ENCODE measurements at places on chromosomes 3 and 15.

DNA sequence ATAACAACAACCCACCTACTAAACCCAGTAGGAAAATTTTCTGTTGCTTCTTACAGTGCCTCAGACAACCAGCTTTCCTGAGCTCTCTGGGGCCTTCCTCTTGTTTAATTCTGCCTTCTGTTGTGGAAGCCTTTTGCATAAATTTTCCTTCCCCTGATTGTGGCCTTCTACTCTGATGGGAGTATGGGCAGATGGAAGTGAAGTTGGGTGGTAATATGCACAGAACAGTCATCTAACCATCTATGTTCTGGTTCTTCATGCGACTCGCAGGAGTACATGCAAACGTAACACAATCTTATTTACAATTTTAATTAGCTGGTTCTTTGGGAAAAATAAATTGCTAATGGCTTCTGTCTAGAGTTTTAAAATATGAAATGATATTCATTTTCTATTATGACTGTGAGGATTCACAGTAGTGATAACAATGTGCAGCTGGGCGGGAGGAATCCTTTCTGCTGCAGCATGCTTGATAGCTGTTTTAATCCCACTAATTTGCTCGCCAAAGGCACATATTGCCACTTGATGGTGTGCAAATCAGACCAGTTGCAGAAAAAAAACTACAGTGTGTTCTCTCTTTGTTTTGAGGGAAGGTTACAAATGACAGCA lies 311.5 kb upstream of the ROPN1 start:
- no peak for DNase-seq

DNA sequence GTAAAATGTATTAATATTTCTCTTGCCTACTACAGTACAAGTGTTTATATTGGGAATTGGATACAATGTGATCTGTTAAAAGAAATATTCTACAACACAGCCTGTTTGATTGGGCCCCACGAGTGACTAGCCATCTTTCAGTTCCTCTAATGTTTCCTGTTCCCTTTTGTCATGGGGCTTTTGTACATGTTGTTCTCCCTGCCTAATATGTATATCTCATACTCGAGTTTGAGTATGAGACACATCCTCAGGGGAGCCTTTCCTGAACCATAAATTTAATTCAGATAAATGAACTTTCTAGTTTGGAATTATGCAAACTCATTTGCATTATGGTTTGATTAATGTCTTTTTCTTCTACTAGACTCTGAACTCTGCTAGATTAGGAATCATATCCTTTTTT lies 65.5 kb downstream of the MEF2A start:
- no peak for DNase-seq

GRCh38 chr3:187744169-187745151 lies 808 bp downstream of the BCL6 start:
- no peak for DNase-seq

- no peak for DNase-seq
Observed at GRCh38 chr3:129231331-129232119, 17.9 kb upstream of the COPG1 start.

DNA sequence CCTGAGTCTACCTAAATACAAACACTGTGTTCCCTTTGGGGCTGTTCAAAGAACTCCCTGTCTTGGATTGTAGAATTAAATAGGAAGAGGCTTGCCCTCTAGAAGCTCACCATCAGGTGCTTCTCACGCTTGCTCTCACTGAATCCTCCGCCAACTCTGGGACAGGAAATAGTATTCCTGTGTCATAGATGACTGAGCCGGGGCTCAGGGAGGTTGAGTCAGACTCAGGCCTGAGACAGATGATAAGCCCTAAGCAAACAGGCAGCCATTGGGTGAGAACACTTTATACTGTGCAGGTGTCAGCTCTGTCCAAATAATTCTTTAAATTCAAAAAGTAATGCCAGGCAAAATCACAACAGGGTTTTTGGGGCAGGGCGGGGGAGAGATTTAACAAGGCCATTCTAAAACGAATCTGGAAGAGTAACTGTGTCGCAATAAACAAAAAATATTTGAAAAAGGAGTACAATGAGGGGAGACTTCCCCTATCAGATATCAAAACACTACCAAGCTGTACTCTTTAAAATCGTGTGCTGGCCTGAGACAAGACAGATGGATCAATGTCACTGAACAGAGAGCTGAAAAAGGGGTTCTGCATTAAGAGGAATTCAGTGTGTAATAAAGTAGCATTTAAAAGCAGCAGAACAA lies 59.0 kb downstream of the EPHB3 start:
- no peak for DNase-seq

GRCh38 chr3:12931273-12931905 lies 90.0 kb upstream of the RPL32 start:
- no peak for DNase-seq

GRCh38 chr15:99895189-99895955 lies 162.1 kb upstream of the LYSMD4 start:
- no peak for DNase-seq

DNA sequence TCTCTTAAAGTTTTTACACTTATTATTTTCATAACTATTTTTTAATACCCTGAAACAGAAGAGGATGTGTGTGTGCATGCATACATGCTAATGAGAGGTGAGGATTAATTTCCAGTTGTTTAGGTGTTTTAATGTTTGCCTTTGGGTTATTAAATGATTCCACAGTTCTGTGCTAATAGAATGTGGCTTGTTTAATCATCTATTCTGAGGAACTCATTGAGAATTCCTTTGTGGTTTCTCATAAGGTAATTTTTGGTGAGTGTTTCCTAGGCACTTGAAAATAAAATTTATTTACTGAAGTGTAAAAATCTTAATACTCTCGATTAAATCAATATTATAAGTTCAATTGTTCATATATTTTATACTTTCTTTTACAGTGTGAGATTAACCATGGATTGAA lies 38.0 kb downstream of the STAC start:
- no peak for DNase-seq

GRCh38 chr15:65084500-65085206 lies 8.1 kb downstream of the KBTBD13 start:
- no peak for DNase-seq

GRCh38 chr3:46845860-46846623 lies 17.2 kb downstream of the MYL3 start:
- DNase-seq = peak; percentile 37

DNA sequence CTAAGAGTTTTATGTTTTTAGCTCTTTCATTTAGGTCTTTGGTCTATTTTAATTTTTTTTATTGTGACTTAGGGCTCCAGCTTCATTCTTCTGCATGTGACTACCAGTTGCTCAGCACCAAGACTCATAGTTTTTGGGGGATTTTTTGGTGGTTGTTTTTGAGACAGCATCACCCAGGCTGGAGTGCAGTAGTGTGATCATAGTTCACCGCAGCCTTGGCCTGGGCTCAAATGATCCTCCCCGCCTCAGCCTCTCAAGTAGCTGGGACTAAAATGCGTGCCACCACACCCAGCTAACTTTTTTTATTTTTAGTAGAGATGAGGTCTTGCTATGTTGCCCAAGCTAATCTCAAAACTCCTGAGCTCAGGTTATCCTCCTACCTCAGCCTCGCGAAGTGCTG lies 19.4 kb downstream of the CDV3 start:
- DNase-seq = no peak

- no peak for DNase-seq
Observed at GRCh38 chr3:71446260-71446659, 137.3 kb downstream of the FOXP1 start.

DNA sequence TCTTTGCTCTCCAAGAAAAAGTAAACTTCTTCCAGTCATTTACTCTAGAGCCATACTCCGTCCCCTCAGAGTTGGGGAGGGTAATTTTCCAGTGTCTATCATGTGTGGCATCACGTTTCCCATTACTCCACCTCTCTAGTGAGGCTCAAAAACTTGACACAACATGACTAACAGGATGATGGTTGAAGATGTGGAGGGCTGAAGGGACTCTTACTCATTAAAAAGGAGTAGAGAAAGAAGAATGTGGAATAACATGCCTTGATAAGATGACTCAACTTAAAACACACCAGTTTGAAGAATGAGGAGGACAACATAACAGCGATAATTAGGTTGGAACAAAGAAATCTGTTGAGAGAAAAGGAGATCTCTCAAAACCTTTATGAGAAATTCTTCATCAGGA lies 894.3 kb downstream of the OTOL1 start:
- DNase-seq = no peak

GRCh38 chr3:190616637-190617036 lies 102.8 kb downstream of the IL1RAP start:
- DNase-seq = no peak

- no peak for DNase-seq
Observed at GRCh38 chr3:170840291-170840859, 29.6 kb downstream of the RPL22L1 start.

GRCh38 chr3:37096288-37096687 lies 78.1 kb downstream of the LRRFIP2 start:
- no peak for DNase-seq

- DNase-seq = no peak
Observed at GRCh38 chr15:65393557-65393956, 15.8 kb upstream of the IGDCC3 start.

DNA sequence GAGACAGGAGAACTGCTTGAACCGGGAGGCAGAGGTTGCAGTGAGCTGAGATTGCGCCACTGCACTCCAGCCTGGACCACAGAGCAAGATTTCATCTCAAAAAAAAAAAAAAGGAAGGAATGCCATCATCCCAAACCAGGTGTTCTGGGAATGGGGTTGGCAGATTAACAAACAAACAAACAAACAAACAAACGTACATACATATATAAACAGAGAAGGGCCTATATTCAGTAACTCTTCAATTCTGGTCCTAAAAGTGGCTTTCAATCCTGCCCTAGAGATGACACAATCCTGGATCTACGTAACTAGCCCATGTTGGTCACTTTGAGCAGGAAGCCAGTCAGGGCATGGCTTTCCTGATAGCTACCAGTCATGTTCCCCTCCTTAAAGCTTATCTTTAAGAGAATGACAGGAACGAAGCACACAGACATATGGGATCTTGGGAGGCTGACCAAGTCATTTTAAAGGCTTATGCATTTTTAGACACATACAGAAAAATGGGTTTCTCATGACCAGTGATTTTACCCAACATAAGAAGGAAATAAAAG lies 29.9 kb upstream of the RAB11A start:
- no peak for DNase-seq

DNA sequence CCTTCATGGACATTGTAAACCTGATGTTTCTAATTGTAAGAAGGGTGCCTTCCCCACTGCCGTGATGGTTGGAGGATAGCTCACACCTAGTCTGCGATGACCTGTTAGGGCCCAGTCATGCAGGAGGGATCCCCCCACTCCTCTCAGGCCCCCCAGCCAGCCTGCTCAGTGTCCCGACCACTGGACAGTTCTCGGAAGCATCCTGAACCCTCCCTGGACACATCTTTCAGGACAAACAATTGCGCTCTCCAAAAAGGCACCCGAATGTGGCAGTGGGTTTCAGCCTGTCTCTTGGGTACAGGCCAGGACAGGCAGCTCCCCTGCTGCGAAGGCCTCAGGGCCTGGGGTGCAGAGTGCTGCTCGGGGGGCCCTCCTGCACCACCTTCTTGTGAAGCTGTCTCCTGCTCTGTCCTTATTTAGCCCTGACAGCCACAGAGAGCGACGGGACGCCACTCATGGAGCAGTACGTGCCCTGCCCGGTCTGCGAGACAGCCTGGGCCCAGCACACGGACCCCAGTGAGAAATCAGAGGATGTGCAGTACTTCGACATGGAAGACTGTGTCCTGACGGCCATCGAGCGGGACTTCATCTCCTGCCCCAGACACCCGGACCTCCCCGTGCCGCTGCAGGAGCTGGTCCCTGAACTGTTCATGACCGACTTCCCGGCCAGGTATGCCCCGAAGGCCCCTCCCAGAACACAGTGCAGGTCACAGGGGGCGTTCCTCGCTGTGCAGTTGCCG lies 132.3 kb downstream of the LRRK1 start:
- DNase-seq = no peak

GRCh38 chr3:29186131-29186599 lies 94.7 kb upstream of the RBMS3 start:
- DNase-seq = no peak

GRCh38 chr3:140552898-140553297 lies 125.0 kb upstream of the TRIM42 start:
- no peak for DNase-seq

DNA sequence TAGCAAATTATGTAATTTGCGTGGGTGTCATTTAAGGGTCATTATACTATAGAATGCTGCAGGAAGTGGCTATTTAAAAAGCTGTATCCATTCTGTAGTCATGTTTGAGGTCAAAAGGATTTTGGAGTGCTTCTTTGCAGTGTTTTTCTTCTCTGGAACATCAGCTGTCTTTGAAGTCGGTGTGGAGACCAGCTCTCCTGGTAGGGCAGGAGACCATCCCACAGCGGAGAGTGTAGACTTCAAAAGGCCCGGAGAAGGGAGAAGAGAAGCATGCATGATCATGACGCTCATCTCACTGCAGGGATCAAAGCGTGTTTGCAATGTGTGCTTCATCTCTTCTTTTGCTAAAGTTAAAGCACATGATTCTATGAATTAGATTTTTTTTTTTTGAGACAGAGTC lies 19.9 kb downstream of the PXK start:
- no peak for DNase-seq

GRCh38 chr3:132004571-132004970 lies 30.2 kb downstream of the CPNE4 start:
- DNase-seq = no peak

- DNase-seq = no peak
Observed at GRCh38 chr3:51815614-51816013, 36.6 kb upstream of the IQCF6 start.

GRCh38 chr15:99431661-99432091 lies 134.1 kb upstream of the MEF2A start:
- no peak for DNase-seq

DNA sequence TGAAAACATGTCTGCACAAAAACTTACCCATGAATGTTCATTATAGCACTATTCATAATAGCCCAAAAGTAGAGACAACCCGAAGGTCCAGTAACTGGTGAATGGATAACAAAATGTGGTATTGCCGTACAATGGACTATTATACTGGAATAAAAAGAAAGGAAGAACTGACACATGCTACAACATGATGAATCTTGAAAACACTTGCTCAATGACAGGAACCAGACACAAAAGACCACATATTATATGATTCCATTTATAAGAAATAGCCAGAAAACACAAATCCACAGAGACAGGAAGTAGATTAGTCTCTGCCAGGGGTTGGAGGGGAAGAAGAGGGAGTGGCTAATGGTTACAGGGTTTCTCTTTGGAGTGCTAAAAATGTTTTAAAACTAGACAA lies 18.3 kb downstream of the SHC4 start:
- DNase-seq = no peak

DNA sequence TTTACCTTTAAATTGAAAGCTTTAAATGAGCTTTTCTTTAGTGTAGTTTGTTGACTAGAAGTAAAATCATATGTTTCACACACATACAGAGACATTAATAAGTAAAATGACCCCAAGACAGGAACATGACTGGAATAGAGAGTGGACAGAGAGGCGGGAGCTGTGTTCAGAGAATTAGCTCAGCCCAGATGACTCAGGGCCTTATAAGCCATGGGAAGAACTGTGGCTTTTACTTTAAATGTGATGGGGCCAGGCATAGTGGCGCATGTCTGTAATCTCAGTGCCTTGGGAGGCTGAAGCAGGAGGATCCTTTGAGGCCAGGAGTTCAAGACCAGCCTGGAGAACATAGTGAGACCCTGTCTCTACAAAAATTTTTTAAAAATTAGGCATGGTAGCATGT lies 26.7 kb downstream of the SACM1L start:
- DNase-seq = no peak

Measured in COR-L47 (cell line).